ENCODE measurements at places on chromosomes 2 and 18.

DNA sequence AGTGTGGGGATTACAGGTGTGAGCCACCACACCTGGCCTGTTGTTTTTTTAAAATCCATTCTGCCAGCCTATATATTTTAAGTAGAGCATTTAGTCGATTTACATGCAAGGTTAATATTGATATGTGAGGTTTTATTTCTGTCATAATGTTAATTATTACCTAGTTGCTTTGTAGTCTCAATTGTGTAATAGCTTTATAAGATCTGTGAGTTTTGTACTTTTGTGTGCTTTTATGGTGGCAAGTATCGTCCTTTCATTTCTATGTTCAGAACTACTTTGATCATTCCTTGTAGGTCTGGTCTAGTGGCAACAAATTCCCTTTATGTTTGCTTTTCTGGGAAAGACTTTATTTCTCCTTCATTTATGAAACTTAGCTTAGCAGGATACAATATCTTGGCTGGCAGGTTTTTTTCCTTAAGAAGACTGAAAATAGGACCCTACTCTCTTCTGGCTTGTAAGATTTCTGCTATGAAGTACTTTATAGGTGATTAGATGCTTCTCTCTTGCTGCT lies 51.0 kb upstream of the FAM117B start:
- no peak for DNase-seq

GRCh38 chr18:77057006-77057395 lies 75.6 kb downstream of the MBP start:
- no peak for DNase-seq

GRCh38 chr2:171411791-171412483 lies 21.9 kb downstream of the METTL8 start:
- no peak for DNase-seq

- DNase-seq, result no peak
Measured at GRCh38 chr2:383888-384287, 96.0 kb upstream of the ALKAL2 start.

GRCh38 chr2:50879457-50879856 lies 152.5 kb downstream of the NRXN1 start:
- no peak for DNase-seq

- peak; percentile 13 for DNase-seq
Measured at GRCh38 chr18:44130376-44130942, 550.2 kb upstream of the SETBP1 start.

GRCh38 chr2:127737892-127738291 lies 36.6 kb downstream of the SFT2D3 start:
- DNase-seq, result no peak

DNA sequence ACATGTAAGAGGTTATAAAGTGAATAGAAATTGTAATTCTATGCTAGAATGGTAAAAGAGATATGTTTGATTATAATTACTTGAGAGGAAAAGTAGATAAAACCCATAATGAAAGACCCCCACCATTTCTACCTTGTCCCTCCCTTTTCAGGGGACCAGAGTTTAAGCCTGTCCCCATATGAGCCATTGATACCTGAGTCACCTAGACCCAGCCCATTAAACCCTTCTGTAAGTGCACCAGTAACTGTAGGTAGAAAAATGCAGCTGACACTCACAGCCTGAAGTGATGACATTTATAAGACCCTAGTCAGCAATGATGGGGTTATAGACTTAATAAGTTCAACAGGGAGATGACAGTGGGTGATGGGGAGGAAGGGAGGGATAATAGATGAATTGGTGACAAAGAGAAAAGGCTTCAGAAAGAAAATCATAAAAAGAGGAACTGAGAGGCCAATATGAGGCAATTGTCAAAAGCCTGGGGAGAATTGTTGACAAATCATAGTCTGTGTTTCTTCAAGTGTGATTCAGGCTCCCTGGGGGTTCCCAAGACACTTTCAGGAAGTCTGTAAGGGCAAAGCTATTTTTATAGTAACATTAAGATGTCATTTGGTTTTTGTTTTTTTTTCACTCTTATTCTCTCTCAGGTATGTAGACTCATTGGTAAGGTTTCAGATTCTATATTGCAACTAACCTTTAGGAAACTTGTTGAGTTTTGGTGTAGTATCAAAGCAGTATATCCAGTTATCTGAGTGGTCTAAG lies 544.2 kb downstream of the SATB2 start:
- DNase-seq, result no peak

DNA sequence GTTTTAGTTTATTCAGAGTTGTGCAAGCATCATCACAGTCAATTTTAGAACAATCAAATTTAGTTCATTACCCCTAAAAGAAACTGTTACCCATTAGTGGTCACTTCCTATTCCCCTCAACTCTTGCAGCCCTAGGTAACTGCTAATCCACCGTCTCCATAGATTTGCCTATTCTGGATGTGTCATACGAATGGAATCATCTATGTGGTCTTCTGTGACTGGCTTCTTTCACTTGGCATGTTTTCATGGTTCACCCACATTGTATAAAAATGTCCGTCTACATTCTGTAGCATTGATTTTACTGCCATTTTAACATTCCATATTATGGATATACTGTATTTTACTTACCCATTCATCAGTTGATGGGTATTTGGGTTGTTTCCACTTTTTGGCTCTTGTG lies 5.3 kb upstream of the CEP68 start:
- no peak for DNase-seq

GRCh38 chr2:232573042-232573441 lies 22.6 kb downstream of the EIF4E2 start:
- no peak for DNase-seq

DNA sequence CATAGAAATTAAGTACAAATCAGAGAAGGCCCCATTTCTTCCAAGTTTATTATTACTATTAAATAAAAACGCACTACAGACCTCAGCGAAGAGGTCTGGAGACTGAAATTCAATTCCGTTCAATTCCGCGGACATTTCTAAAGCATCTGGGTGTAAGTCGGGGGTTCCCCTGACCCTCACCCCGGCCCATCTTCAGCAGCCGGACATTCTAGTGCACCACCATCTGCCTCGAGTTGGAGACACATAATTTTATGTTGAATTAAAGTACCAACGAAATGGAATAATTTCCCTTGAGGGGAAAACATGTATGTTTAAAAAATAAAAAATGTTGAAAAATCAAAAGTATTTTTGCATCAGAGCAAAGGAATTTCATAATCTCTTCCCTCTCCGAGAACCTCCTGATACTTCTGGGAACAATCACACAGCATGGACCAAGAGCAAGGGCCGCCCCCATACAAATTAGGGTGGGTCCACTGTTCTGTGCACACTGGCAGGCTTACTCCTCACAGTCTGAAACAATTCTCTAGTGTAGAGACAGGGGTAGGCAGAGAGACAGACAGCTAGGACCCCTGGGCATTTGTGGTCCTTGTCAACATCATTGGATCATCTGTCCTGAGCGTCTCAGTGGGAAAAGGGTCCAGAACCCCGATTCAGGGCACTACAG lies 29.3 kb downstream of the MBP start:
- no peak for DNase-seq

DNA sequence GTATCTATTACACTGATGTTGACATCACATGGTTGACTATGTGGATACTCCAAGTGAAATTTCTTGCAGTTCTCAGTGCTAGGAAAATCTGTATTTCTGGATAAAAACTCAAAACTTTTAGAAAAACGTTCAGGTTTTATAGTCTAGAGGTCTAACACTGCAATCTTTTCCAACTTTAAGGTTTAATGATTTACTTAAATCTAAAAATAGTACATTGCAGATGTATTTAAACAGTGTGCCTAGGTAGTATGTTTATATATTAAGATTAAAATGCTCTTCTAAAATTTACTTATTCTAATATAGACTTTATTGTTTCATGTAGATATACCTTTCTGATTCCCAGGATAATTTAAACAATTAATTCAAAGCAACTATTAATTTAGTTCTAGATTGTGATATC lies 98.3 kb downstream of the SH3YL1 start:
- no peak for DNase-seq

DNA sequence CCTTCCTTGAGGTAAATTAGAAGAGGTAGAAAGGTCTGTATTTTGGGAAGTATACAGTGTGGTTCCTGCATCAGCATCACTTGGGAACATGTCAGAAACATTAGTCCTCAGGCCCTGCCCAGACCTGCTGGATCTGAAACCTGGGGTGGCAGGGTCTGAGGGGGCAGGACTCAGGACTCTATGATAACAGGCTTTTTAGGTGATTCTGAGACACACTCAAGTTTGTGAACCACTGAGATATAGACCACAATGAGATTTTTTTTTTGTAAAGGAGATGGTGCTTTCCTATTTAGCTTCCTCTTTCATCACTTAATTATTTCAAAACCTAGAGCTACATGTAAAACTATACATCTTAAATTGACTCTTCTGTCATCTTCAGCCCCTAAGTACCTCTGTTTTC lies 262.7 kb upstream of the SPOPL start:
- no peak for DNase-seq

DNA sequence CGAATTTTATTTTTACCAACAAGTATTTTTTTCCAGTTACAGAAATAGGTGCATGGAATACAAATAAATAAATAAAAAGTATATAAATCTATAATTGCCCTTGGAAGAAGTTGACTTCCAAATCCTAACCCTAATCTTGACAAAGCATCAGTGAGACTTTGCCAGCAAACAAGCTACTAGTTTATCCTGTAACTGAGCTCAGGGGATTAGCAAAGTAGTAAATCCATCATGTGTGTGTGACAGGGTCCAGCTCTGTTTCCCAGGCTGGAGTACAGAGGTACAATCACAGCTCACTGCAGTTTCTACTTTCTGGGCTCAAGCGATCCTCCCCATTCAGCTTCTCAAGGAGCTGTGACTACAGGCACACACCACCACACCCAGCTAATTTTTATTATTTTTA lies 948.0 kb upstream of the CNTNAP5 start:
- DNase-seq, result no peak

DNA sequence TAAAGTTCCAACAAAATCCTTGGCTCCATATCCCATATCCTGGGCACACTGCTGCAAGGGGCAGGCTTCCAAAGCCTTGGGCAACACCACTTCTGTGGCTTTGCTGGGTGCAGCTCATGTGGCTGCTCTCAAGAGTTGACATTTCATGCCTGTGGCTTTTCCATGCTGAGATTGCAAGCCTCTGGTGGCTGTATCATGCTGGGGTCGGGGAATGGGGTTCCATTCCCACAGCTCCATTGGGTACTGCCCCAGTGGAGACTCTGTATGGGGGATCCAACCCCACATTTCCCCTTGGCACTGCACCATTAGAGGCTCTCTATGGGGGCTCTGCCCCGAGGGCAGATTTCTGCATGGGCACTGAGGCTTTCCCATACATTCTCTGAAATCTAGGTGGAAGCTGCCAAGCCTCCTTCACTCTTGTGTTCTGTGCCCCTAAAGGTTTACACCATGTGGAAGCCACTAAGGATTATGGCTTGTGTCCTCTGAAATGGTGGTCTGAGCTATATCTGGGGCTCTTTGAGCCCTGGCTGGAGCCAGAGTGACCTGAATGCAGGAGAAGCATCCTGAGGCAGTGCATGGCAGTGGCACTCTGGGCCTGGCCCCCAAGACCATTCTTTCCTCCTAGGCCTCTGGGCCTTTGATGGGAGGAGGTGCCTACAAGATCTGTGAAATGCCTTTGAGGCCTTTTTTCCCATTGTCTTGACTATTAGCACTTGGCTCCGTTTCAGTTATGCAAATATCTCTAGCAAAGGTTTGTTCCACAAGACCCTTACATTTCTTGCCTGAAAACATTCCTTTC lies 107.9 kb downstream of the PTGR3 start:
- DNase-seq, result no peak

DNA sequence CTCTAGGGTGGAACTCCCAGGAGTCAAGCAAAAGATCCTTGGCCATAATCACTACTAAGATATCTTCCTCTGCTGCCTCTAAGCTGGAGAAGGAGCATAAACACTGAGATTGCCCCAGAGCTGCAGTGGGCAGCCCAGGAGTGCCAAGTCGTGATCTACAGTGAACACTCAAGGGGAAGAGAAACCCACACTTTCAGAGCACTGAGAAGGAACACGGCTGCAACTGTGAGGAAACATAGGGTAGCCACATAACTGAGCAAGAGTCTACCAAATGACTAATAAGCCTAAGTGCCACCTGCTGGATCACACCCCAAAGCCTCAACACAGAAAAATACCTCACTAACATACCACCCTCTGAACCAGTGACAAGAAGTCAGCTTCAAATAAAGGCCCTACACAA lies 79.6 kb upstream of the RAB12 start:
- no peak for DNase-seq

GRCh38 chr18:71485611-71486010 lies 1058.5 kb downstream of the CBLN2 start:
- DNase-seq, result no peak

GRCh38 chr2:147006736-147007141 lies 838.1 kb upstream of the ACVR2A start:
- no peak for DNase-seq

GRCh38 chr2:162261032-162261945 lies 18.0 kb upstream of the FAP start:
- DNase-seq, result no peak

DNA sequence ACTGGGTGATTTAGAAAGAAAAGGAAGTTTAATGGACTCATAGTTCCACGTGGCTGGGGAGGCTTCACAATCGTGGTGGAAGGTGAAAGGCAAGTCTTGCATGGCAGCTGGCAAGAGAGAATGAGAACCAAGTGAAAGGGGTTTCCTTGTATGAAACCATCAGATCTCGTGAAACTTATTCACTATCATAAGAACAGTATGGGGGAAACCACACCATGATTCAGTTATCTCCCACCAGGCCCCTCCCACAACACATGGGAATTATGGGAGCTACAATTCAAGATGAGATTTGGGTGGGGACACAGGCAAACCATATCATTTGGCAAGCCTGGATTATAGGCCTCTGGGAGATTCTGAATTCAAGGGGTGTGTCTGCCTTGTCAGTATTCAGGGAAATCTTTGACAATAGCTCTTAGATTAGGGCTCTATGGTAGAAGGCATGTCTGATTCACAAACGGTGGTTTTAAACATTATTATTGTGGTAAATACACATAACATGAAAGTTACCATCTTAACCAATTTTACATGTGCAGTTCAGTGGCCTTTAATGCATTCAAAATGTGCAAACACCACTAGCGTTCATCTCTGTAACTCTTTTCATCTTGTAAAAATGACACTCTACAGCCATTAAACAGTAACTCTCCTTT lies 15.3 kb upstream of the PLB1 start:
- DNase-seq, result no peak

GRCh38 chr2:154696810-154697417 lies 1.6 kb upstream of the KCNJ3 start:
- no peak for DNase-seq

GRCh38 chr2:120445449-120446143 lies 99.7 kb downstream of the INHBB start:
- DNase-seq, result no peak

- DNase-seq, result no peak
Measured at GRCh38 chr2:83234246-83234645, 1224.8 kb downstream of the SUCLG1 start.

DNA sequence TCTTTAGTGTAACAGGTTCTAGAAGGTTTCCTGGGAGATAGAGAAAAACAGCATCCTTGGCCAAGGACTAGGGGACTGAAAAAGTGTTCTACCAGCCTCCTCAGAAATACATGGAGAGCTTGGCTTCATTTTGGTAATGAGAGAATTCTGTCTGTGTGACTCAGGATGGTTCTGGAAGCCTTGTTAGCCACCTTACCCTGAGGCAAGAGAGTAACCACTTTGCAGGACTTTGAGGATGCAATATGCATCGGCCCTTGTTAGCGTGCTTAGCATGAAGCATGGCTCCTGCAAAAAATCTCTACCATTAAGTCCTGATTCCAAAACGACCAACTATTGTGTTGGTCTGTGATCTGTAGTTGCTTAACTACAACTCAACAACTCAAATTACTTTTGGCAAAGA lies 79.8 kb downstream of the C1QL2 start:
- DNase-seq, result no peak

Measured in cerebellar cortex (tissue), 1 donor.